Breast epithelium (tissue), 4 donors: ENCODE measurements at places on chromosomes 5 and 9. TPM values are rescaled to one million over a fixed set of nuclear protein-coding genes. Genes with fewer than 3 reads are reported as not detected.

Gene RETREG1
- total RNA-seq = 27.1 TPM

Gene PCDHB11
- total RNA-seq = 2.3 TPM

GRCh38 chr5:9473624-9474023 lies 72.3 kb downstream of the SEMA5A start:
- H3K4me3 ChIP-seq = no peak overlapping the region
- no peak overlapping the region for H3K27ac ChIP-seq
- no peaks in the 10 kb centered on the region for H3K36me3 ChIP-seq
- no peaks in the 10 kb centered on the region for H3K27me3 ChIP-seq
- no peak for DNase-seq
- no peaks in the 10 kb centered on the region for H3K4me1 ChIP-seq

DNA sequence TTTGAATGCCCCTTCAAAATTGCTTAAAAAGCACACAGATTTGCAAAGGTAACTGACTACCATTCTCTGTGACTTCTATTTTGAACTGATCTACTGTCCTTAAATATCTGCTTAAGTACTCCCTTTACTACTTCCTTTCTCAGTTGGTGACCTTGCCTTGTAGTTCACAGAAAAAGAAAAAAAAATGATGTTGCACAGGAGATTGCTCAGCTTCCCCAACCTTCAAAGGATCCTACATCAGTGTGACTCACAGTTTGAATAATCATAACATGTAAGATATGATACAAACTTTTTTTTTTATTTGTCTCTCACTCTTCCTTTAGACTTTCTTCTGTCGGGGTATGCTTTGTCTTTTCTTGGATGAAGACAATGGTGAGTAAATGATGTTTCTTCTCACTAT lies 1029.6 kb downstream of the CDH12 start:
- DNase-seq = no peak
- H3K27me3 ChIP-seq = no peaks in the 10 kb centered on the region
- no peak overlapping the region for H3K4me3 ChIP-seq
- no peaks in the 10 kb centered on the region for H3K36me3 ChIP-seq
- H3K4me1 ChIP-seq = no peaks in the 10 kb centered on the region

DNA sequence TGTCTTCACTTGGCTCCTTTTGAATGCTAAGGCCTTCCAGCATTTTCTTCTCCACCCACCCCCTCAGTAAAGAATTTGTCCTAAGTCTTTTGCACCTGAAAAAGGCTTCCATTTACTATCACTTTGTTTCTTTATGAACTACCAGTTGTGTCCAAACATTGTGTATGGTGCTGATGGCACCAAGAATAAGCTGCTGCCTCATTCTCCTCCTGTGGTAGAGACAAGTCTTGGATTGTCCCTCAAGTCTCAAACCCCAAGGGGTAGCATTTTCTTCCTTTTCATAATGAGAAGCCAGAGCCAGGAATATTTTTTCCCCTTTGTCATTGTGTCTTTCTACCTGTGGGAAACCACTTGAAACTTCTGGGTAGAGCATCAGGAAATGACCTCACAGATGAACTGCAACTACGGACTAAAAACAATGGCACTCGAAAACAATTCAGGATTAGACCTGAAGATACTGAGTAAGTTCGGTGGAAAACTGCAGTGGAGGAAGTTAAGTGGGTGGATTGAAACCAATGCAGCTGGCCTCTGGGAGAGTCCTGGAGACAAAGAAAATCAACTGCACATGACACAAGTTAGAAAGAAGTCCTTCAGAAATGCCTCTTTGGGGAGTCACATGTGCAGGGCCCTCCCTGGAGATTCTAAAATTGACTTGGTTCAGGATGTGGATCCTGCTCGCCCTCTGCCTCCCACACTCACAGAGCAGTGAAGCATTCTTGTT lies 80.5 kb downstream of the SH3RF2 start:
- no peak for DNase-seq
- no peaks in the 10 kb centered on the region for H3K27me3 ChIP-seq
- H3K4me1 ChIP-seq = no peaks in the 10 kb centered on the region
- H3K36me3 ChIP-seq = no peaks in the 10 kb centered on the region

DNA sequence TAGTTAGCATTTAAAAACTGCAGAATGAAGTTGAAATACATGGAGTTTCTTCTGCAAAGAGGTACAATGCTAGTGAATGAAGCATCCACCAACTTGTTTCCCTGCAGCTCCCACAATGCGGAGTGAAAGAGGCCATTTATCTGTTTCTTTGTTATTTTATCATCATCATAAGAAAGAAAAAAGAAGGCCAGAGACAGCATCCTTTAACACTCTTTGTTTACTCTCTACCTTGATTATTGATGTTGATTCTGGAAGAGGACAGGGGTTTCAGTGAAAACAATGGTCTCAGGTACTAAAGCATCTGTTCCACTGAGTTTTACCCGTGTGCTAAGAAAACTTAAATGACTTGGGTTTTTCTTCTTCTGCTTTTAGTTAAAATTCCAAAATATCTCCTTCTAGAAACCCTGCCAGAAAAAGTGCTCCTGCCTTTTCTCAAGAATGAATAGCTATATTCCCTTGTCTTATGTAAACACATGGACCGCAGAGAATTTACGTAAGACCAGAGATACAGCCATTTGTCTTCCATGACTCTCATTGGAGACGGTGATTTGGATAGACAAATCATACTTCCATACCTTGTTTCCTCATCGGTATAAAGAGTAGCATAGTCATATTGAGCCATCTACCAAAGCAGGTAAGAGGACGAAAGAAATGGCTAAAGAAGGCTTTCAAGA lies 81.1 kb downstream of the EFNA5 start:
- no peaks in the 10 kb centered on the region for H3K36me3 ChIP-seq
- DNase-seq = no peak
- H3K4me1 ChIP-seq = no peaks in the 10 kb centered on the region
- no peaks in the 10 kb centered on the region for H3K27me3 ChIP-seq

DNA sequence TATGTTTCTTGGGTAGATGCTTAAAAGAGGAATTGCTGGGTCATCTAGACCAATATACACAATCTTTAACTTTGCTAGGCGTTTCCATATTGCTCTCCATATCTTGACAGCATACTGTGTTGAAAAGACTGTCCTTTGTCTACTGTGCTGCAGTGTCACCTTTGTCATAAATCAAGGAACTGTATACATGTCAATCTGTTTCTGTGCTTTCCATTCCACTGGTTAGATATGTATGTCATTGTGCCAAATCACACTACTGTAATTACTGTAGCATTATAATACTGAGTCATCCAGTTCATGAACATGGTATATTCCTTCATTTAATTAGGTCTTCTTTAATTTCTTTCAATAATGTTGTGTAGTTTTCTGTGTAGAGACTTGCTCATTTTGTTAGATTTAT lies 149.7 kb upstream of the RASGRF2 start:
- H3K4me3 ChIP-seq = no peak overlapping the region
- no peak overlapping the region for H3K27ac ChIP-seq
- DNase-seq = no peak
- no peaks in the 10 kb centered on the region for H3K36me3 ChIP-seq
- H3K27me3 ChIP-seq = no peaks in the 10 kb centered on the region
- H3K4me1 ChIP-seq = no peaks in the 10 kb centered on the region

- no peak for DNase-seq
- H3K4me1 ChIP-seq = no peaks in the 10 kb centered on the region
- H3K36me3 ChIP-seq = no peaks in the 10 kb centered on the region
- H3K27me3 ChIP-seq = no peaks in the 10 kb centered on the region
- H3K4me3 ChIP-seq = no peak overlapping the region
These were observed 4.2 kb downstream of the CTXN3 start for GRCh38 chr5:127652952-127653611.
